Stimulated activated CD8-positive, alpha-beta memory T cell treated with anti-CD3 and anti-CD28 coated beads, Interleukin-15, amount 100 ng/mL, for 24 hours (primary cell): ENCODE measurements at places on chromosomes 11 and 22.

GRCh38 chr11:102448869-102449224 lies 3.7 kb downstream of the TMEM123 start:
- DNase-seq, result no peak

GRCh38 chr11:9982796-9983579 lies 311.0 kb downstream of the SBF2 start:
- DNase-seq, result no peak

DNA sequence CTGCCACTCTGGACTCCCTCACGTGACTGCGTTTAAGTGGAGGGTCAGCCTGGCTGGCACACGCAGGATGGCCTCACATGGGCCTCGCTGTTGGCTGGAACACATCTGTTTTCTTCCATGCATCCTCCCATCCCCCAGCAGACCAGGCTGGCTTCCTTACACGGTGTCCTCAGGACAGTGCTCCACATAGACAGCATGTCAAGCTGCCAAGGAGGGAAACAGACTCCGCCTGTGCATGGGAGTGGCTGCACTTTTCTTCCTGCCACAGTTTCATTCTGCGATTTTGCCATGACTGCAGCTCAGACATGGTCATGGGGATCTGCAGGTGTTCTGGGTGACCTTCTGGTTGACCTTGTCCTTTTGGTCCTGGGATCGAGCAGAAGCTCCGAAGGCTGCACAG lies 344.2 kb downstream of the SHANK2 start:
- no peak for DNase-seq

DNA sequence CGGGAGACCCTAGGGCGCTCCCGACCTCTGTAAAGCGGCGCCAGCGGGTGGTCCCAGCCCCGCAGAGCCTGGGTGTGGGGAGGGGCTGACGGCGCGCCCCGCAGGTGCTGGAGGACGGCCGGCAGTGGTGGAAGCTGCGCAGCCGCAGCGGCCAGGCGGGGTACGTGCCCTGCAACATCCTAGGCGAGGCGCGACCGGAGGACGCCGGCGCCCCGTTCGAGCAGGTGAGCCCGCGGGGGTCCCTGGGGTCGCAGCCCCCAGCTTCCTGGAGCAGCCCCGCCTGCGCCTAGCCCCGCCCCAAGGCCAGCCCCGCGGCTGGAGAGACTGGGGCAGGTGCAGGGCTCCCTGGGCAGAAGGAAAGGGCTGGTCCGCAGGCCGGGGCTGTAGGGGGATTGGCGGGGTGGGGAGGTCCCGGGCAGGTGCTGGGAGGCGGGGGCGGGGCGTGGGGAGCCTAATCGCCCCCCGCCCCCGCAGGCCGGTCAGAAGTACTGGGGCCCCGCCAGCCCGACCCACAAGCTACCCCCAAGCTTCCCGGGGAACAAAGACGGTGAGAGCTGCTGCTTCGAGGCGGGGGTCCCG lies 19.7 kb downstream of the EPS8L2 start:
- DNase-seq, result no peak

DNA sequence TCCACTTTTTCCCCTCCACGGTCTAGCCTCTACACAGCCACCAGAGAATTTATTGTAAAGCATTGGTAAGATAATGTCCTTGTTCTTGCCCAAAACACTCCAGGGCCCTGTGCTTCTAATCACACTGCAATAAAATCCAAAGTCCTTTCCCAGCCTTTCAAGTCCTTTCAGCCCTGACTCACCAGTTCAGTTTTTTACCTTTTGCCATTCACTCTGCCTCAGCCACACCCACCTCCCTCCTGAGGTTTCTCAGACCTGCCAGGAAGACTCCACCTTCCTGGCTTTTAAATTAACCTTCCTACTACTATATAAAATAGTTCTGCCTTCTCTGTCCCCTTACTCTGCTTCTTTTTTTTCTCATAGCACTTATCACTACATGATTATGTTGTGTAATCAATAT lies 91.0 kb upstream of the ARHGAP32 start:
- DNase-seq, result no peak

GRCh38 chr11:33557201-33557600 lies 143.4 kb downstream of the C11orf91 start:
- no peak for DNase-seq

GRCh38 chr11:19100885-19101284 lies 16.1 kb upstream of the ZDHHC13 start:
- DNase-seq, result no peak

- DNase-seq, result no peak
Observed at GRCh38 chr11:120226242-120226641, 13.7 kb upstream of the POU2F3 start.

DNA sequence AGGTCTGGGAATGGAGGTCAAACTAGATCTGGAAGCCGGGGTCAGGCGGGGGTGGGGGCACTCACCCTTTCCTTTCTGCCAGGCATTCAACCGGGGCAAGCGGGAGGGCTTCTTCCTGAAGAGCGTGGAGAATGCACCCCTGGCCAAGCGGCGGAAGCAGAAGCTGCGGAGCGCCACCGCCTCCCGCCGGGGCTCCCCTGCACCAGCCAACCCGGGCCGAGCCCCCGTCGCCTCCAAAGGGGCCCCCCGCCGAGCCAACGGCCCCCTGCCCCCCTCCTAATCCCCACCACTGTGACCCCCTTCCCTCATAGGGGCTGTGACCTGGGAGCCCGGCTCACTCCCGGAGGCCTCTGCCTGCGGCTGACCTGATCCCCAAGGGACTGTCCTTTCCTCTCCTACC lies 12.2 kb downstream of the RPS6KA4 start:
- DNase-seq, result no peak

DNA sequence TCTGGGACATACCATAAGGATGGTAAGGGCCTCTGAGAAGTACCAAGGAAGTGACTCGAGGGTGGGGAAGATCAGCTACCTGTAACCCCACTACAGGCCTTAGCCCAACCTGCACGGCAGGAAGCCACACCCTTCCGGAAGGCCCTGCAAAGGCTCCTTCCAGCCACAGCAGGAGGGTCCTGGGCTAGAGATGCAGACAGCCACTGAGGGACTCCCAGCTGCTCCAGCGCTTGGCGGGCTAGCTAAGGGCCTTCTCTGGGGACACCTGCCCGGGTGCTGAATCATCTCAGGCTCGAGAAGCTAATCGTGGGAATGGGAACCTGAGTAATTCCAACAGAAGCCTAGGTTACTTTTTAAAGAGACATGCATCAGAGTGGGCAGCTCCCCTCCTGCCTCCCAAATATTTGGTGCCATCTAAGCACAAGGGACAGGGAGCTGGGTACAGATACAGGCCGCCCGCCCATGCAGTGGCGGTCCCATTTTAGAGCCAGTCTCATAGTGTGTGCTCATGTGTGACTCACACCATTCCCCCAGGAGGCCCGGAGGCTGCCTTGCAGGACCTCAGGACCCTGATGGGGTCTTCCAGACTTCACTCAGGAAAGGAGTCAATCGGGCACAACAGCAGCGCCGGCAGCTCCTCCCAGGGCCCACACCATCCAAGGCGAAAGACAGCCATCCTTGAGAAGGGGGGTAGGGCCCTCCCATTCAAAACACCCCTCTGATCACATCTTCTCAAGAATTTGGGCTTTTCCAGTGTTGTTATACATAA lies 8.0 kb downstream of the MYH9 start:
- DNase-seq, result no peak

DNA sequence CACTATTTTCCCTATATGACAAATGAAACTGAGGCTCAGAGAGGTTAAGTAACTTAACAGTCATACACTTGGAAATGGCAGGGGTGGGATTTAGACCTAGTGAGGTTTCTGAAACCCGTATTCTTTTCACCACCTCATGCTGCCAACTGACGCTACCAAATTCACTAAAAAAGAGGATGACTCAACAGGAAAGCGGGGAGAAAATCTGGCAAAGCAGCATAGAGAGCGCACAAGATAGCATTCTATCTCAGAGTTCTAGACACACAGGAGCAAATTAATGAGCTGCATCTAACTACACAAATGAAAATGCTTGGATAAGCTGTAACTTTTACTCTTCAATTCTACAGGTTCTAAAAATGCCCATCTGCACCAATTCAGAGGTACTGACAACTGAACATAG lies 136.4 kb downstream of the RBFOX2 start:
- DNase-seq, result no peak

DNA sequence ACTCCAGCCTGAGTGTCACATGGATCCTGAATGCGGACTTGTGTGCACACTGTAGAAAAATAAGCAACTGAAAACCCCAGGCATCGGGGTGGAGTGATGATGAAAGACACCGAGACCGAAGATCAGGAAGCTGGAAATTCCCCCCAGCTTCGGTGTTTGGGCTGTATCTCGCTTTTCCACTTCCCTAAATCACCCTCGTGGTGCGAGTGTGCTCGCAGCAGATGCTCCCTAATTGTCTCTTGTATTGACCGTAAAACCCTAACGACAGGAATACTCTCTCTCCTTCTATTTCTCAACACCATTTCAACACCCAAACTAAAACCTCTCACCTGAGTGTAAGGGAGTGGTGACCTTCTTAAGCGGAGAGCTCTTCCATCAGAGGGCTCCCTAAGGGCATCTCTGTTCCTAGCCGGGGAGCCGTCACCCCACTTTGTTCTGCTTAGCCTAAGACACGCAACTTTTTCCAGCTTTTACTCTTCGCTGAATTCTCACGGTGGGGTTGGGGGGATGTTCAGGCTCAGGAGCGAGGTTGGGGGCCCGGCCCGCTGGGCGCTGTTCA lies 635 bp upstream of the GRK3 start:
- DNase-seq, result no peak

GRCh38 chr11:17719028-17719937 lies at the start of gene MYOD1:
TSS of gene MYOD1 (plus strand) at chr11:17719571. CDS start at chr11:17719783, 212 bp downstream.
- no peak for DNase-seq

GRCh38 chr11:114156782-114157181 lies 97.3 kb downstream of the ZBTB16 start:
- no peak for DNase-seq
